A549 treated with AZD2906 at 1 μM for 4 hours (cell line): ENCODE measurements at places on chromosomes 6 and 20. TPM values are rescaled to one million over a fixed set of nuclear protein-coding genes. Genes with fewer than 3 reads are reported as not detected.

RSPH9 gene
- 0.15 to 0.27 TPM (median 0.17 TPM) in 5 replicates for total RNA-seq

L3MBTL3 gene
- 2.1 to 3.1 TPM (median 3.0 TPM) in 5 replicates for total RNA-seq

C20orf204 gene
- 0.10 to 0.56 TPM (median 0.41 TPM) in 5 replicates for total RNA-seq

BANF2 gene
- not detected in 5 replicates for total RNA-seq

THBD gene
- total RNA-seq = 119 to 156 TPM (median 134 TPM) in 5 replicates

COL20A1 gene
- total RNA-seq = 0.34 to 1.1 TPM (median 0.67 TPM) in 5 replicates

IPCEF1 gene
- 0.05 to 0.09 TPM (median 0.07 TPM) in 5 replicates for total RNA-seq

ANGPT4 gene
- 0.02 to 0.04 TPM (median 0.03 TPM) in 4 of 5 replicates, not detected in the other for total RNA-seq

LINC00237 gene
- not detected in 5 replicates for total RNA-seq

IL17A gene
- not detected in 5 replicates for total RNA-seq

LY6G6C gene
- 0.08 to 0.14 TPM (median 0.09 TPM) in 3 of 5 replicates, not detected in the others for total RNA-seq

MLN gene
- total RNA-seq = not detected in 5 replicates

RHAG gene
- total RNA-seq = 0.05 to 0.06 TPM in 2 of 5 replicates, not detected in the others

CCM2L gene
- total RNA-seq = 0.29 to 0.64 TPM (median 0.37 TPM) in 5 replicates

SLC24A3 gene
- 0.02 TPM in 2 of 5 replicates, not detected in the others for total RNA-seq

OPN5 gene
- not detected in 5 replicates for total RNA-seq

GNAS-AS1 gene
- total RNA-seq = not detected in 5 replicates

GFOD1 gene
- total RNA-seq = 1.1 to 1.5 TPM (median 1.4 TPM) in 5 replicates

HEBP2 gene
- 17.6 to 35.6 TPM (median 34.4 TPM) in 5 replicates for total RNA-seq
